CD4-positive, alpha-beta T cell treated with Interleukin-12 subunit alpha and Interleukin-12 subunit beta, for 1 hour (primary cell): ENCODE measurements at places on chromosomes 11 and 22.

DNA sequence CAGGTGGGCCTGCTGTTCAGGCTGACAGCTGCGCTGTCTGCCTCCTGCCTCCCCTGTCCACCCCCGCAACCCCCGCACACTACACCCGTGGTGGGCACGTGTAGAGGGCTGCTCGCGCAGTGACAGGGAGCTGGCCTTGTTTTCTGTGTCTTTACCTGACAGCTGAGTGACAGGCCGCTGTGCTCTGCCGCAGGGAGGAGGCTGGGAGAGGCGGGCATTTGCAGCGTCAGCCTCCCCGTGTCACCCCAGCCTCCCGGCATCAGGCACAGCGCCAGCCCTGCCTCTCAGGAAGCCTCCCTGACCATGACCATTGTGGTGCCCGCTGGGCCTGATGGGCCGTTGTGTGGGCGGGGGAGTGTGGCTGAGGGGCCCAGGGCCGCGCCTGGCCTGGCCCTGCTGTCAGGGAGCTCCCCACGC lies 32.0 kb upstream of the RELT start:
- no peak for DNase-seq

DNA sequence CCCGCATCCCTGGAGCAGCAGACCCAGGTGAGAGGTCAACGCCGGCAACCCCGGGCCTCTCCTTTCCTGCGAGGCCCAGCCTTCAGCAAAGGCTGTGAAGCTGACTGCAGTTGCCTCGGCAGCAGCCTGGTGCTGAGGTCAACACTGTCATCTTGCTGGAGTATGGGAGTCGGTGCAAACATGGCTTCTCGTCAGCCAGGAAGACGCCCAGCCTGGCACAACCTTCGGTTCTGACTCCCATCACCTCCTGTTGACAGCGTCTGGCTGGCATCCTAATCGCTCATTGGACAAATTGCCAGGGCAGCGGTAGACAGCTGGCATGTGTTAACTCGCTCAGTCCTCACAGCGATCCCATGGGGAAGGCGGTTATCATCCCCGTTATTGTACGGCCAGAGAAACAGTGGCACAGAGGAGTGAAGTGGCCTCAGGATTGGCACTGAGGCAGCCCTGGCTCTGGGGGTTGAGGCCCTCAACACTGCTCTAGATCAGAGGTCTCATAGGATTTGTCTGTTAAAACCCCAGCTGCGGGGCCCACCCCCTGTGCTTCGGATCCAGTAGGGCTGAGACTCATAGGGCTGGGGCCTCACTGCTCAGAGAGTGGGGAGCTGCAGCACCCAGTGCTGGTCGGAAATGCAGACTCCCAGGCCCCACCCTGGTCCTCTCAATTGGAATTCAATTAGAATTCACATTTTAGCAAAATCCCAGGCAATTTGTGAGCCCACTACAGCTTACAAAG lies 39.3 kb upstream of the TP53I11 start:
- DNase-seq = no peak

DNA sequence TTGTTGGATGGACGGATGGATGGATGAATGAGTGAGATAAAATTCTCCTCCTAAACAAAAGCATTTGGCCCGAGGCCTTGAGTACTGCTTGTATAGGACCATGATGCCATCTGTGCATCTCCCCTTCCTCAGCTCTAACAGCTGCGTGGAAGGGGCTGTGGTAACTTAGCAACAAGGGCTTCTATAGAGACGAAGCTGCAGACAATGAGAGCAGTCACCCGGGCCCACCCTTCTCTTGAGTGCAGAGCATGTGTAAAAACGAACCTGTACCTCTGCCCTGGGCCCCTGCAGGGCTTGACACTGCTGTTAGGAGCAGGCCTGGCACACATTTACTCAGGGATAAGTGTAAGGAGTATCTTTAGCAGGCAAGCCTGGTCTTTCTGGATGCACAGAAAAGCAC lies 391.5 kb downstream of the CADM1 start:
- no peak for DNase-seq

DNA sequence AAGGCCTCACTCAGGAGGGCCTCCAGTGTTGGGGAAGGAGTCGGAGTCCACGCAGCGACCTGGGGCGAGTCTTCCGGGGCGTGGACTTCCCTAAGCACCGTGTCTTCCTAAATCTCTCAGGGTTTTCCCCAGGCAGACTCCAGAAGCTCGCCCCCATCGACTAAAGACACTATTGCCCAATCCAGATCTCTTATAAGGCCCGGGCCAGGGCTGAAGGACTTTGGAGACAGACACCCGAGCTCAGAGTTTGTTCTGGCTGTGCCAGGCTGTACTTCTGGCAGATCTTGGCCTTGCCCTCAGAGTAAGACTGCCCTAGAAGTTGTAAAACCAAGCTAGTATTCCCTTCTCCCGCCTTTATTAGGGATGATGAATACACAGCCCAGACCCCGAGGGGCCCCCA lies 191.4 kb downstream of the BUD13 start:
- DNase-seq = no peak

GRCh38 chr11:95459291-95460042 lies 228.5 kb upstream of the SESN3 start:
- DNase-seq = no peak

- DNase-seq = no peak
Observed at GRCh38 chr22:35514366-35514765, 26.3 kb upstream of the RASD2 start.

- DNase-seq = no peak
Observed at GRCh38 chr11:121337078-121337477, 44.5 kb downstream of the SC5D start.

DNA sequence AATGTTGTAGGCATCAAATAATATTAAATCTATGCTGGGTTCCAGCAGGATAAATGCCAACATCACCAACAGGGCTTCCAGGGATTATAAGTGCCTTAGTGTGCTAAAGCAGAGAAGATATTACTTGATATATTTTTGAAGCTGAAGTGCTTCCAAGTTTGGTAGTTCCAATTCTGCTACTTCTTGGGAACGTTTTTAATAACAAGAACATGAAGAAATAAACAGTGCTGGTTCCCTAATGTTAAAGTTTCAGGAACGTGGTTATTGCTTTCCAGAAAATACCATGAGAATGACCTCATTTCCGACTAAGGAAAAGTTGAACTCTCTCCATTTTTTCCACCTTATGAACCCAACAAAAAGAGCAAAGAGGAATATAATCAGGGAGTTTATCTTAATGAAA lies 4.6 kb upstream of the RNF185 start:
- DNase-seq = no peak

- DNase-seq = no peak
Observed at GRCh38 chr11:128686021-128686741, 7.7 kb upstream of the FLI1 start.
